NCI-H2107 (cell line): ENCODE measurements at places on chromosomes 3 and 15.
A peak's percentile ranks its signal among the peaks of the same experiment; 100 is the strongest.

- DNase-seq: peak; percentile 93
Observed at GRCh38 chr3:196186651-196187573, 24.3 kb downstream of the ZDHHC19 start.

GRCh38 chr15:58311556-58311955, 120.2 kb upstream of the LIPC start:
- DNase-seq: no peak

GRCh38 chr15:47955021-47955420, 165.8 kb upstream of the SLC24A5 start:
- no peak for DNase-seq

DNA sequence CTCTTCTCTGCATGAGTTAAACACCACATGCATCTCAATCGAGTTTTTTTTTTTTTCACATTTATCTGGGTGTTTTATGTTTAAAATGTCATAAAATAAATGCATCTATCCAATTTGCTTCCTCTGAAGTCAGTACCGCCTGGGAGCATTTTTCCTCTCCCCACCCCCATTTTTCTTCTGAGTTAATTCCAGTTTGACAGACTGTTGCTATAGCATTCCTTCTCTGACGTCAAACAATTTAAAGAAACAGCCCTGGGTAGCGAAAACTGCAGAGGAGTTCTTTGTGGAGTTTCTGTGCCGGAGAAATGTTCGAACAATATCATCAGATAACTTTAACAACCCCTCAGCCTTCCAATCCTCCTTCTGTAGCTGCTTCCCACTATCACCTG, 900 bp upstream of the GNB4 start:
- DNase-seq: no peak

- DNase-seq: no peak
Observed at GRCh38 chr3:54844211-54844610, 83.6 kb downstream of the LRTM1 start.

DNA sequence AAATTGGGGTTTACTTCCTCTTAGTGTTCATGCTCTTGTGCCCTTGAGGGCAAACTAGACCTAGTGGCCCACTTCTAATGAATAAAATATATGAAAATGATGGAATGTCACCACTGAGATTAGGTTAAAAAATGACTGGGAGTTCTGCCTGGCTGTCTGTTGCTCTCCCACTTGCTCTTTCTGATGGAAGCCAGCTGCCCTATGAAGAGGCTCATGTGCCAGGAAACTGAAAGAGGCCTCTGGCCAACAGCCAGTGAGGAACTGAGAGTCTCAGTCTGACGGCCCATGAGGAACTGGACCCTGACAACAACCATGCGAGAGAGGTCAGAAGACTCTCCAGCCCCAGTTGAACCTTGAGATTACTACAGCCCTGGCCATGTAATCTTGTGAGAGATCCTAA, 107.1 kb upstream of the FHIT start:
- no peak for DNase-seq

DNA sequence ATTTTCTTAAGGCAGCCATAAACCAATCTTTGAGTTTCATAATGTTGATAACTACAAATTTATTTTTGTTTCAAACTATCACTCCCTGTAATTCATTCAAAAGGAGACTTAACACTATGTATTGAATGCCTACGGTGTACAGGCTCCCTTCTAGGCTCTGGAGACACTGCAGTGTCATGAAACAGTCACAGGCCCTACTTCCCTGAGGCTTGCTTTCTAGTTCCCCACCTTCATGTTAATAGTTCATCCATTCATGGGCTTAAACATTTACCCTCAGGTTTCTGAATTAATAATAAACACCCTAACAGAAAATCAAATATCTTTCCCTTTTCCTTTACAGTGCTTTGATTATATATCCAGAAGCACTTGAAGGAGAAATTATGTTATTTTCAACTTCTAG, 168.7 kb downstream of the CHL1 start:
- DNase-seq: no peak

DNA sequence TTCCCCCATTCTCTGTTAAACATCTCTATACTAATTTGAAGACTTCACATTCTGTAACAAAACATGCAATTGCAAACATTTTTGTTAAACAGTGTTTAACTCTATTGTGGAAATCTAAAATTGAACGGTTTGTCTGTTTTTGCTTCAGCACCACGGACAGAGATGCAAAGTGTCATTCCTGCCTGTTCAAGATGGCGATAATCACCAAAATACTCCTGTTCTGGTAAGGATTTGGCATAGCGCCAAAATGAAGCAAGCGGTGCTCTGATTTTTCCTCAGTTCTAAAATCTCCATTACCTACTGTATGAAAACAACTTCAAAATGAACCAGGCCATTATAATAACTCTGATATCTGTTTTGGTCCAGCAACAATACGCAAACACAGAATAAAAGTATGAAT, 129.7 kb upstream of the TUSC7 start:
- no peak for DNase-seq

- DNase-seq: no peak
Observed at GRCh38 chr15:58159827-58160386, 21.7 kb downstream of the AQP9 start.

DNA sequence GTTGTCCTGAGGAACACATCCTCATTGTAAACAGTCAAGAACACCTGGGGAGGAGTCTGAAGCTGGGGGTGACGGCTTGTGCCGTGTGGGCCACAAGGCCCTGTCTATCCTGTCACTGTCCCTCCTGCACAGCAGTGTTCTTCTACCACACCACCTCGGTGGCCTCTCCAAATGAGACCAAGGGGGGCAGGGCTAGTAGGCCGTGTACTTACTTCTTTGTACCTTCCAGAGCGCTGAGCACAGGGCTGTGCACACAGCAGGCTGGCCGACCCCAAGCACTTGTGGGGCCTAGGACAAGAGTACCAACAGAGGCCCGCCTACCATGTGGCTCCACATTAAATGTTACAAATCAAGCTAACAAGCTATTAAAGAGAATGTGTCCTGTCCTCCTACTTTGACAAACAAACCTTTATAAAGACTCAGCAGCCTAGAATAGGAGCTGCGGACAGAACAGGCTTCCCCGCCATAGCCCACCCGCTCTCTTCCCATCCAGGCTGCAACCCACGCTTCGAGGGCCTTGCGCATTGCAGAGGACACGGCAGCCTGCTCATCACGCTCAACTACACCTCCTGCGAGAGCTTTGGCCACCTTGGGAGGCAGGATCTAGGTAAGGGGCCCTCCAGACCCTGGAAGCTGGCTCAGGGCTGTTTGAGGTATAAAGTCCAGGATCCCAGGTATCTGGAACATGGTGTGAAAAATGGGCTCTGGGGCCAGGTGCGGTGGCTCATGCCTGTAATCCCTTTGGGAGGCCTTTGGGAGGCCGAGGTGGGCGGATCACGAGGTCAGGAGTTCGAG, 30.5 kb downstream of the MELTF start:
- no peak for DNase-seq

DNA sequence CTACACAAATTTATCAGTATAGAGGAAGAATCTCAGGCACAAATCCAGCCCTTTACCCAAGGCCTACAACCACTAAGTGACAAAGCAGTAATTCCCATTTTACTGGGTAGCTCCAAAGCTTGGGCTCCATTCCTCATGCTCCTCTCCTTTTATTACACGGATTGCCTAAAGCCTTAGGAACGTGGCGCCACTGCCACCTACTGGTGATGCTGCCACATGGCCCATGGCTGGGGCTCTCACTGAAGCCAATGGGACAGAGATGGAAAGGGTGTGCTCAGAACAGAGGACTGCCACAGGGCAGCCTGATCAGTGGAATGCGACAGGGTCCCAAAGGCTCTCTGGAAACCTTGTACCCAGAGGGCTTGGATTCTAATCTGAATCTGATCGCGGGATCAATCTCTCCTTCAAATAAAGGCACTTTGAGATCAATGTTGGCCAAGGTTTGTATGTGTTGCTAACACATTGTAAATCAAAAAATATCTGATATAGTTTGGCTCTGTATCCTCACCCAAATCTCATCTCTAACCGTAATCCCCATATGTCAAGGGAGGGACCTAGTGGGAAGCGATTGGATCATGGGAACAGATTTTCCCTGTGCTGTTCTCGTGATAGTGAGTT, 33.5 kb upstream of the LYZL4 start:
- peak; percentile 26 for DNase-seq

DNA sequence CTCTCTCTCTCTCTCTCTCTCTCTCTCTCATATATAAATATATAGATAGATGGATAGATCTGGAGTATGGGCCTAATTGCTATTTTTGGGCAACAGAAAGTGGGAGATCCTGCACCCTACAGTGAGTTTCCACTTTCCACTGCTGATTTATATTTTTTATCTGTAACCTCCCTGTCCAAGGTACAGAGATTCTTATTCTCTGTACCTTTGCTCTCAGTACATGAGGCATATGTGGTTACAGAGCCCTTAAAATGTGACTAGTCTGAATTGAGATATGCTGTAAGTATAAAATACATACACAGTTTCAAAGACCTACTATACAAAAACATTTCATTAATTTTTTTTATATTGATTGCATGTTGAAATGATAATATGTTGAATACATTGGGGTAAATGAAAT, 51.1 kb upstream of the FOXP1 start:
- DNase-seq: no peak

GRCh38 chr15:74394090-74394846, 26.8 kb upstream of the CYP11A1 start:
- no peak for DNase-seq

DNA sequence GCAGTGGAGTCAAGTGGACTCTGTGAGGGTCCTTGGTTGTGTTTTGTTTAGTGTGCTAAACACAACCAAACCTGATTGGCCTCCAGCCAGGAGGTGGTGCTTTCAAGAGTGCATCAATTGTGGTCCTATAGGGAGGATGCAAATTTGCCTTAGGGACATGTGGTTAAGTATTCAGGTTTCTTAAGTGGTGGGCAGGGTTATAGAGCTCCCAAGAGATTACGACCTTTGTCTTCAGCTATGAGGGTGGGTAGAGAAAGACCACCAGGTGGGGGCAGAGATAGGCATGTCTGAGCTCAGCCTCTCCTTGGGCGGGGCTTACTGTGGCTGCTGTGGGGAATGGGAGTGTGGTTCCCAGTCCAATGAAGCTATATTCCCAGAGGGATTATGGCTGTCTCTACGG, 186.6 kb downstream of the SQOR start:
- peak; percentile 42 for DNase-seq

DNA sequence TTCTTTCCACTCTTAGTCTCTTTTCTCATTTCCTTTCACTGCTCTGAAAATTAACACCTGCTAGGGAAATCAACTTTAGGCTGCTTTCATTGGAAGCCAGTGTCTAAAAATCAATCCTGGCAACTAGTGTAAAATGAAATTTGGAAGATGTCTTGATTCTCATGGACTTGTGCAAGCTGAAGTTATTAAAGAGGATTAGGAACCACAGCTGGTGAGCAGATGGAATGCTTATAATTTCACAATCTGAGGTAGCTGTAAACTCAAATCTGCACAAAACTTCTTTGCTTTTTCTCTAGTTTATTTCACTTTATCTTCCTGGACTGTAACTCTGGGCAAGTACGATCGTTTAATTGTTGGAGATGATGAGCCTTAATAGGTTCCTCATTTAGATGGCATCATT, 175.6 kb downstream of the GHSR start:
- DNase-seq: no peak

DNA sequence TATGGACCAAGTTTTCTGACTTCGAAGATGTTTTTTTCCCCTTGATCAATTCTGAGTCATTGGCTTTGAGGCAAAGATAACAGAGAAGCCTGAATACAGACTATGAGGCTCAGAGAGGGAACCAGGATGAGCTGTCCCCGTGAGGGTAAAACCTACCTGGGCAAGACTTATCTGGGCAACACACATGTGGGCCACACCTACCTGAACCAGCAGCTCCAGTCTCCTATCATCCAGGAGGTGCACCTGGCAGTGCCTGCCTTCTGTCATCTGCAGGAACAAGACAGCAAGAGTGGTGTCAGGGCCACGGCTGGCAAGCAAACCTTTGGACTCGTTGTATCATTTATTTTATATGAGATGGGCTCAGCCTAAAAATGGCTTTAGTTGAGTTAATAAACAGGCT, 72.6 kb downstream of the FRMD4B start:
- no peak for DNase-seq

DNA sequence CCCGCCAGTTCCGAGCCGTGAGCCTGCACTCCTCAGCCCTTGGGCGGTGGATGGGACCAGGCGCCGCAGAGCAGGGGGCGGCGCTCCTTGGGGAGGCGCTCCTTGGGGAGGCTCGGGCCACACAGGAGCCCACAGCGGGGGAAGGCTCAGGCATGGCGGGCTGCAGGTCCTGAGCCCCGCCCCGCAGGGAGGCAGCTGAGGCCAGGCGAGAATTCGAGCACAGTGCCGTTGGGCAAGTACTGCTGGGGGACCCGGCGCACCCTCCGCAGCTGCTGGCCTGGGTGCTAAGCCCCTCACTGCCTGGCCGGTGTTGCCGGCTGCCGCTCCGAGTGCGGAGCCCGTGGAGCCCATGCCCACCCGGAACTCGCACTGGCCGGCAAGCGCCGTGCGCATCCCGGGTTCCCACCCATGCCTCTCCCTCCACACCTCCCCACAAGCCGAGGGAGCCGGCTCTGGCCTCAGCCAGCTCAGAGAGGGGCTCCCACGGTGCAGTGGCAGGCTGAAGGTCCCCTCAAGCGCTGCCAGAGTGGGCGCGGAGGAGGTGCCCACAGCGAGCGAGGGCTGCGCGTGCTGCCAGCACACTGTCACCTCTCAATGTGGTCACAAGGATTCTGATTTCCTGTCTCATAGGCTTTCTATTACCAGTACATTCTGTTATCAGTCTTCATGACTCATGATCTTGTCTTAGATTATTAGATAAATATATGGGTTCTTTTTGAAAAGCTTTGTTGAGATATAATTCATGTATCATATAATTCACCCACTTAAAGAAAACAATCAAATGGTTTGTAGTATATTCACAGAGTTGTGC, 44.0 kb upstream of the LRIG1 start:
- no peak for DNase-seq

GRCh38 chr3:9803494-9803893, 6.6 kb upstream of the TTLL3 start:
- DNase-seq: no peak

DNA sequence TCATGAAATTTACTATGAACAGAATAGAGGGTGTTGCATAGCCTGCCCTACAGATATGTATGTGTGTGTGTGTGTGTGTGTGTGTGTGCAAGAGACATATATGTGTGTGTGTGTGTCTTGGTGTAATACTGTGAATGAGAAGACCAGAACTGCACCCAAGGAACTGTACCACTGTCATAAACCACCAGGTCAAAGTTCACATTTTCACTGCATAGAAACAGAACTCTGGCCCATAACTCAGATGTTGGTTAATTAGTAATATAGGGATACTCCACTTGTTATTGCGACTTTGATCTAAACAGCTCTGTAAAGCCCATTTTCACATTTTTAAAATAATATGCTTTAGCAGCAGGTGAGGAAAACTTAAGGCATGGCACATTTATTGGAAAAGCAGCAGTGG, 111.8 kb downstream of the IGF2BP2 start:
- no peak for DNase-seq

DNA sequence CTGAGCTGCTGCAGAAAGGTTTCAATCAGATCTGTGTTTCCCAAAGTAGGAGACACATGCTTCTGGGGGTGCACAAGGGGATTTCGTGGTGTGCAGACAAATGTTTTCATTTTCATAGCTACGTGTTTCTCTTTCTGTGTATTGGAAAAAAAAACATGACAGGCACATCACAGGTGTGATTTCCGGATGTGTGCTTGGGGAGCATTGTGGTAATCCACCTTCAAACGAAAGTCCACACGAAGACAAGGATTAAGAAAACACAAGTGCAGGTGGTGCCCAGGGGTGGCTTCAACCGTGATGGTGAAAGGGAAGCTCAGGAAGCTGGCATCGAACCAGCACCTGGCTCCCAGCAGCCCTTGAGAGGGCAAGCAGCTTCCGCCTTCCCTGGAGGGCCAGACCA, 164.6 kb upstream of the LINGO1 start:
- DNase-seq: no peak

- no peak for DNase-seq
Observed at GRCh38 chr3:54038391-54038790, 84.0 kb upstream of the CACNA2D3 start.
